Activated naive CD4-positive, alpha-beta T cell treated with anti-CD3 and anti-CD28 coated beads for 36 hours (primary cell): ENCODE measurements at places on chromosomes 6 and 20. TPM values are rescaled to one million over a fixed set of nuclear protein-coding genes. Genes with fewer than 3 reads are reported as not detected.

GRCh38 chr6:27631609-27631916, 158.7 kb upstream of the ZNF184 start:
- DNase-seq, result no peak

- no peak for DNase-seq
These were observed 12.2 kb upstream of the C6orf132 start for GRCh38 chr6:42154461-42155209.

DNA sequence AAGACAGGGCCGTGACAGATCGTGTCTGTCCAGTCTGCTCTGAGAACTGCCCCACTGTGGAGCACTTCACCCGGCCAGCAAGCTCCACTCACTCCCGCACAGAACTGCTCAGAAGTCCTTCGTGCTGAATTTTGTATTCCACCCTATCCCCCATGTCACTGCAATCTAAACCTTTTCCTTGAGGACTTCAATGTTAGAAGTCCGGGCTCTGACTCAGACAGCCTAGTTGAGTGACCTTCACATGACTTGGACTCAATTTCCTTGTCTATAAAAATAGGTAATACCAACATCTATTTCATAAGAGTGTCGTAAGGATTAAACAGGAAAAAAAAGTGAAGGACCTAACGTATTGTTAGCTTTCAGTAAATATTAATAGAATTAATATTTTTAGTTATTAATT, 161.6 kb downstream of the QRSL1 start:
- no peak for DNase-seq

GRCh38 chr6:136738692-136739057, 53.6 kb downstream of the MAP3K5 start:
- no peak for DNase-seq

DNA sequence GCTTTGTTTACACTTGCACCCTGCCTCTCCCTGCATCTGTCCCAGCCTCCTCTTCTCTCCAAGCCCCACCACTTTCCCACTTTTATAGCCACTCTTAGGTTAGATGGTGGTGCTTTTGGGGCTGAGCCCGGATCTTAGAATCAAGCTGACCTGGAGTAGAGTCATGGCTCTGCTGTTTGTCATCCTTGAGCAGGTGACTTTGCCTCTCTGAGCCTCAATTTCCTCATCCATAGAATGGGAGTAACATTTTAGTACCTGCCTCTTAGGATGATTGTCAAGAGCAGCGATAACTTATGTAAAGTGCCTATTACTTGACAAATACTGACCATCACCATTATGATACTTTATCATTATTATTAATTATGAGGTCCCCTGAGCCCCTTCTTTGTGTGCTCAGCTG, 48.2 kb downstream of the CPNE5 start:
- no peak for DNase-seq

- DNase-seq, result no peak
These were observed 33.6 kb downstream of the MAFB start for GRCh38 chr20:40655451-40655850.

DNA sequence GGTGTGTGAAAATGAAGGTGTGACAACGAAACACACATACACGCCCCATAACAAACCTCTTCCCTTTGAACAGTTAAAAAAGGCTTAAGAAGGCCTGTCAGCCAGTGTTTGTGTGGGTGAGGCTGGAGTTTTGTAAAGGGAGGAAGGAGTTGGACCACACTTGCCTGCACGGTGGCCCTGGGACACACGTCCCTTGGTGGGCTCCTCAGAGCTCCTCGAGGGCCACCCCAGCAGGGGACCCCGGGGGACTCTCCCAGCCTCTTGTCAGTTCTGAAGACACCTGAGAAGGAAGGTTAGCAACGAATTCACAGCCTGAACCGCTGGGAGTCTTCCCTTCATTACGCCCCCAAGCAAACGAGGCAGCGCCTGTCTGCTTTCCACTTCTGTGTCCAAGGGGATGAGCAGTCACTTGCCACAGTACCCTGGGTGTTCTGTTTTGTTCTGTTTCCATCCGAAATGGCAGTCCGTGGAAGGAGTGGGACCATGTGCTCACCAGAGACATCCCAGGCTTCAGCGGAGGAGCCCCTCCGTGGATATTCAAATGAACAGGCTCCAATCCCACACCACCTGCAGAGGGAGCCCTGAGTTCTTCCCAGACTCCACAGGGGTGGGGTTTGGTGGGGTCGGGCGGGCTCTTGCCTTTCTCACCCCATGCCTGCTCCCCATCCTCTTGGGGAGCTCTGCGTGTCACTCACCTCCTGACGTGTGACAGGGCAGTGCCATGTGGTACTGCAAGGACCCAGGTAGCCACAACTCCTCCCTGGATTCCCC, 68.6 kb downstream of the NRN1 start:
- DNase-seq, result no peak

DNA sequence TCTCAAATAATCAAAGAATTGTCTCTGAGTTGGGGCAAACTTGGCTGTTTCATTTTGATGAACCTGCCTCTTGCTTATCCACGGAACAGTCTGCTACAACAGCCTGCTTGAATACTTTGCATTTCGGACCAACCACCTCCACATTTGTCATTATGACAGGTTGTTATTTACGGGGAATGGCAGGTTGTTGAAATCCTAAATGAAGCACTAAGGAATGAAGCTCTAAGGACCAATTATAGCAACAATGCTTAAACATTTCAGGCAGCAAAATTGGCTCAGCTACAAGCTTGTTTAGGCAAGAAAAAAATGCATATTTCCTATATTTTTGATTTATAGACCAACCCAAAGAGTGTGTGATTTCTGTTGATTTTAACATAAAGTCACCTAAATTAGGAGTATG, 84.5 kb downstream of the MAP3K7 start:
- no peak for DNase-seq

DNA sequence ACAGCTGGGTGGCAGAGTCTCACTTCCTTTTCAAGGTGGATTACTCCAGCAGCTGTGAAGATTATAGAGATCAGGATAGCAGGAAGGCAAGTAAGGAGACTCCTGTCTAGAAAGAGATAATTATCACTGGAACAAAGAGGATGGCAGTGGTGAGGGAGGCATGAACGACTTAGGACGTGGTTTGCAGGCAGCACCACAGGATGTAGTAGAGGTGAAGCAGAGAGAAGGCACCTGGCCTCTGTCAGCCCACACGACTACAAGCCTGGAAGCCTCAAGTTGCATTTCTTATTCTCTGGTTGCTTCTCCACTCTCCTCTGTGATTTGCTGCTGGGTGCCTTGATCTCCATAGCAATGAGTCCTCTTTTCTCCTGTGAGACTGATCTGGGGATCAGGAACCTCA, 62.7 kb downstream of the TSHZ2 start:
- peak; percentile 57 for DNase-seq

- DNase-seq, result no peak
These were observed 331.2 kb downstream of the QKI start for GRCh38 chr6:163745536-163746400.

- DNase-seq, result no peak
These were observed 169.3 kb upstream of the RIN2 start for GRCh38 chr20:19588732-19589131.

DNA sequence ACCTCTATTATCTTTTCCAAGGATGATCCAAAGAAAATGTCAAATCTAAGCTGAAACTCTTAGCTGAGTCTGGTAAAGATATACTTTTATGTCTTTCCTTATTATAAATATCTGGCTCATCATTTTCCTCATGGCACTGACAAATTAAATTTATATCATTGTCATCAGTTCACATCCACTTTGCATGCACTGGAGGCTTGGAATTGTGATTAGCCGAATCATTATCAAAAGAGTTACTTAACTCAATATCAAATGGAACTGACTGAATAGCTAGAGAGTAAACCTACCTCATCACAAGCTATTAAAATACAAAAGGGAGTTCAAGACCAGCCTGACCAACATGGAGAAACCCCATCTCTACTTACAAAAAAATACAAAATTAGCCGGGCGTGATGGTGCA, 713.9 kb upstream of the MARCKS start:
- DNase-seq, result no peak

DNA sequence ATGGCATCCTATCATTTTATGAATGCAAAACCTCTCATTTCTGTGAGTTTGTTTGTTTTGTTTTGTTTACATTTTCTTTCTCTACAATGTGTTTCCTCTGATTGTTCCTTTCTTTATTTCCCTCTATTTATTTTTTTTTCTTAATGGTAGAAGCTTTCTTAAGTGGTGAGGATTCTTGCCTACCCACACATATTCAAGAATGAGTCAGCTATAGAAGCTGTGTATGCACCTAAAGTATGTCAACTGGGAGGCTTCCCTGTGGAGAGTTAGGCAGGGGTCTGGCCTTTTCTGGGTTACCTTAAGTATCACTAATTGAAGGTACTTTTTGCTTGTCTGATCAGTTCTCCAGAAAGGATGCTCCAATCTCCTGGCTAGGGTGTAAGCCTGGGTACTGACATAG, 354.0 kb downstream of the ESR1 start:
- no peak for DNase-seq

GRCh38 chr20:38731738-38732113, 7.4 kb downstream of the SLC32A1 start:
- no peak for DNase-seq

- DNase-seq, result no peak
These were observed 641.0 kb upstream of the GJE1 start for GRCh38 chr6:141491684-141492083.

DNA sequence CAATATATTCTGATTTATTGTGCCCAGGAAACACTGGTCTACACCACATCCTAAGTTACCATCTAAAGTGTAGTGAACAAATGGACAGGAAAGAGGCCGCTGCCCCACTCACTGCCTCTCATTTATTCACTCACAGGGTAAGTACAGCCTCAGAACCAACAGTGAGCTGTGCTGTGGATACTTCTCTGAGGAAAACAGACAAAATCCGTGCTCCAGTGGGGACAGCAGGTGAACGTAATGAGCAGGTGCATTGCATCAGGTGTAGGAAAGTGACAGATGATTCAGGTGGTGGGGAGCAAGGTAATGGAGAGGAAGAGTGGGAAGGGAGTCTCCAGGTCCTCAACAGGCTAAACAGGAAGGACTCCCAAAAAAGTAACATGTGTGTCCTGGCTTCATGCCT, 8.4 kb upstream of the ULBP2 start:
- no peak for DNase-seq

DNA sequence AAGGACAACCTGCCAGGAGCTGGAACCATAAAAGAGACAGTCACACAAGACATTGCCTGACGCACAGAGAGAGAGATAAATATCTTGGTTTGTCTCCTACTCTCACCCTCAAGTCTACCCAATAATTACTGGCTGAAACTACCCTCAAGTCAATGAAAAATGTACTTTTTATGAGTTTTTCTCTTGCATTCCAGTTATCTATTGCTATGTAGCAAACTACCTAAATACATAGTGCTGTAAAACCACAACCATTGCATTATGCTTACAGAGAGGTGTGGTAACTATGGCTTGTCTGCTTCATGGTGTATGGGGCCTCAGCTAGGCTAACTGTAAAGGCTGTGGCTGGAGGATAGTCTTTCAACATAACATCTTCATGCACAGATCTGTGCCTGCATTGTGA, 247.8 kb downstream of the HAO1 start:
- DNase-seq, result no peak

DNA sequence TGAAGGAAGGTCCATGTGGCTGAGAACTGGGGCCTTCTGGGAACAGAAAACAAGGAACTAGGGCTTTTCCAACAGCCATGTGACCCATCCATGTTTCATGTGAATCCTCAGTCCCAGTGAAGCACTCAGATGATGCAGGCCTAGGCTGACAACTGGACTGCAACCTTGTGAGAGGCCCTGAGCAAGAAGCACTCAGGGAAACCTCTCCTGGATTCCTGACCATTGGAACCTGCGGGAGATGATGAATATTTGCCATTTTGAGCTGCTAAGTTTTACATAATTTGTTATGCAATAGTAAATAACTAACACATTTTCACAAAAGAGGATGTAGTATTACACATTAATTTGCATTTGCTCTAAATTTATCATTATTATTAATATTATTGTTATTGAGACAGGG, 38.4 kb upstream of the HLA-G start:
- no peak for DNase-seq

GRCh38 chr6:38282911-38283310, 356.8 kb downstream of the BTBD9 start:
- DNase-seq, result no peak

DNA sequence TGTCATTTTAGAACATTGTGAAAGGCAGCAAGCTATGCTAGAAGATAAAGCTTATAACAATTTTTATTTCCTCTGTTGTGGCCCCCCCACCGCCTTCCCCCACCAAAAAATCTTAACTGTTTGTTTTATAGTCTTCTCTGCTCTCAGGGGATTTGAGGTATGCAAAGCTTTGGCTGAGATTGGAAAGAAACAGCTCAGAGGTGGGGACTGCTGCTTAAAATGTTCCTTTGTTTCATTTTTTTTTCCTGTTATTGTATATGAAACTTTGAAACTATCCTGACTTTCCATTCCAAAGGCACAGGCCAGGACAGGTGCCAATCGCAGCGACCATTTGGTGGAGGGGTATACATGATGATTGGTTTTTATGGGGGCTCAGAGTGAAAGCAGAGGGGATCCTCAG, 114.7 kb upstream of the PHACTR1 start:
- no peak for DNase-seq

GRCh38 chr6:35044145-35044745, 96.9 kb downstream of the TCP11 start:
- no peak for DNase-seq

DNA sequence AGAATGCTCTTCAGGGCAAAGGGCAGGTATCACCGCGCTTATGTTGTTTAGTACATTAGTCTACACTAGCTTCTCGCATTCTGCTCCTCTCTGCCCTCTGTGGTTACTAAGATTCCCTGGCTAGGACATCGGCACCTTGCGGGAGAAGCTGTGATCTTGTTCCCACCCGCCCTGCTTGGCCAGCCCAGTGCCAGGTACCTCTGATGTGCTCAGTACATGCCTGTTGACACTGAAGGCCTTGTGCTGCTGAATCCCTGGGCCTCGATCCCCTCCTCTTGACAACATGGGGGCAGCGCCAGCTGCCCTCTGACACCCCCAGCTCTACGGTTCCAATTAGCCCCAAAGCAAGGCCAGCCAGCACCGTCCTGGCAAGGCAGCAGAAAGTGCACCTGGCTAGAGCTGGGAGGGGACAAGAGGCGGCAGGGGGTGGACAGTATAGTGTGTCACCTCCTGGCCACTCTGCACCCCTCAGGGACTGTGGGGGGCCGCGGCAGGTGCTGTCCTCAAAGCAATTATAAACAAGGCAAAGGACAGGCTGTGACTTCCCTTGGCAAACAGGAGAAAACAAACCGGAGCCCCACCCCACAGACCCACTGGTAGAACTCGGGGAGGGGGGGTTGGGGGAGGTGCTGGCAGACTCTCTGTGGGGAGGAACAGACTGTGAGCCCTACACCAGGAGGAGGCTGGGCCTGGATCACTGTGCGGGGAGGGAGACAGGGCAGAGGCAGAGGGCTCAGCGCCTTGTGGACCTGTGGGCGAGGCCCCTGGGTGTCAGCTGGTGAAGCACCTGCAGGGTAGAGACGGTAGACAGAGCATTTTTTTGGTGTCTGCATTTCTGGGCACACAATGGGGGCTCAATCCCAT, 7.1 kb downstream of the TFEB start:
- DNase-seq, result no peak

The OR2H2 gene
- not detected for total RNA-seq

The PTPRT gene
- not detected for total RNA-seq

The OGFRL1 gene
- total RNA-seq, result 3.1 TPM

The GLP1R gene
- total RNA-seq, result 0.12 TPM

The LIN28B gene
- not detected for total RNA-seq

The SPTLC3 gene
- 0.64 TPM for total RNA-seq

The CCR6 gene
- total RNA-seq, result 0.37 TPM

The CST5 gene
- not detected for total RNA-seq

The SRMS gene
- total RNA-seq, result not detected

The ECT2L gene
- not detected for total RNA-seq

The SPACA1 gene
- total RNA-seq, result not detected
